ENCODE measurements at places on chromosomes 2 and 18.

GRCh38 chr2:20608666-20609348 lies 42.1 kb downstream of the HS1BP3 start:
- no peak for DNase-seq

GRCh38 chr2:155997538-155997937 lies 335.0 kb downstream of the NR4A2 start:
- no peak for DNase-seq

DNA sequence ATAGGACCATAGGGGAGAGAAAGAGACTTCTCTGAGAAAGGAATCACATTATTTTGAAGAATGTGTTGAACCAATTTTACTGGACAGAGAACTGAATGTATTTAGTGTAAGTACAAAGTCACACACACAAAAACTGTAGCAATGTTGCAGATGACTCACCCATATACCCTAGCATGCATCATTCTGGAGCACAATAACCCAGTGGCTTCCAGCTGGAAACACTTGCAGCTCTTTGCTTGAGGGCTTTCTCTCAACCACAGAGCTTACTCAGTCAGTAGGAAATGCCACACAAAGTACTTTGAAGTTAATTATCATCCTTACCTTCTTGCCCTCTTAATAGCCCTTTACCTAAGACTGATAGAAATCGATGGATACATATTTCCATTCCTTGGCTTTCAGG lies 760.0 kb upstream of the FSHR start:
- DNase-seq: no peak

GRCh38 chr2:51153236-51153635 lies 121.3 kb upstream of the NRXN1 start:
- DNase-seq: no peak

DNA sequence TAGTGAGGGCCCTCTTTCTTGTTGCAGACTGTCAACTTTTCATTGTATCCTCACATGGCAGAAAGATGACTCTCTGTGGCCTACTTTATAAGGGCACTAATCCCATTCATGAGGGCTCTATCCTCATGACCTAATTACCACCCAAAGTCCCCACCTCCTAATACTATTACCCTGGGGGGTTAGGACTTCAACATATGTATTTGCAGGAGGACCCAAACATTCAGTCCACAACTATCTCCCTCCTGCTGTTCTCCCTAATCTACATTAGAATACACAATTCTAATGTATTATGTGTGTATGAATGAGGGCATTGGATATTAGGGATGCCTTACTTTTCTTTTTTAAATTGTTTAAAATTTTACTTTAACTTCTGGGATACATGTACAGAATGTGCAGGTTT lies 246.0 kb upstream of the TANK start:
- no peak for DNase-seq
